Right atrium auricular region (tissue), 2 donors: ENCODE measurements at places on chromosomes 2 and 18. TPM values are rescaled to one million over a fixed set of nuclear protein-coding genes. Genes with fewer than 3 reads are reported as not detected.

The BIN1 gene
- total RNA-seq = 7.6 TPM

The LTBP1 gene
- total RNA-seq = 291 TPM

DNA sequence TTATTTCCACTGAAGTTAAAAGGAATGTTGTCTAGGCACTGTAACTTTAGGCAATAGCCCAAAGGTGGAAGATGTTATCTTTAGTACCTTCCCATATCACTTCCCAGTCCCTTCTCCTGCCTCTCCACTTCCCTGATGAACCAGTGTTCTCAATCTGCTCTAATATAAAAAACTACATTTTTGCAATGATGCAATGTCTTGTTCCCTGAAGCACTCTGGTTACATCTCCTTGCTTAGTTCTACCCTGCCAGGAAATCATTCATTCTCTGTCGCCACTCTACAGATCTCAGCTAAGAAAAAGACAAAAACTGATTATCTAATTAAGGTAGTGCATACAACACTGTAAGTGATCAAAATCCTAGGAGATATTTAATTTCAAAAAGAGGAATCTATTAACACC lies 71.3 kb downstream of the BAZ2B start:
- no peak for DNase-seq

DNA sequence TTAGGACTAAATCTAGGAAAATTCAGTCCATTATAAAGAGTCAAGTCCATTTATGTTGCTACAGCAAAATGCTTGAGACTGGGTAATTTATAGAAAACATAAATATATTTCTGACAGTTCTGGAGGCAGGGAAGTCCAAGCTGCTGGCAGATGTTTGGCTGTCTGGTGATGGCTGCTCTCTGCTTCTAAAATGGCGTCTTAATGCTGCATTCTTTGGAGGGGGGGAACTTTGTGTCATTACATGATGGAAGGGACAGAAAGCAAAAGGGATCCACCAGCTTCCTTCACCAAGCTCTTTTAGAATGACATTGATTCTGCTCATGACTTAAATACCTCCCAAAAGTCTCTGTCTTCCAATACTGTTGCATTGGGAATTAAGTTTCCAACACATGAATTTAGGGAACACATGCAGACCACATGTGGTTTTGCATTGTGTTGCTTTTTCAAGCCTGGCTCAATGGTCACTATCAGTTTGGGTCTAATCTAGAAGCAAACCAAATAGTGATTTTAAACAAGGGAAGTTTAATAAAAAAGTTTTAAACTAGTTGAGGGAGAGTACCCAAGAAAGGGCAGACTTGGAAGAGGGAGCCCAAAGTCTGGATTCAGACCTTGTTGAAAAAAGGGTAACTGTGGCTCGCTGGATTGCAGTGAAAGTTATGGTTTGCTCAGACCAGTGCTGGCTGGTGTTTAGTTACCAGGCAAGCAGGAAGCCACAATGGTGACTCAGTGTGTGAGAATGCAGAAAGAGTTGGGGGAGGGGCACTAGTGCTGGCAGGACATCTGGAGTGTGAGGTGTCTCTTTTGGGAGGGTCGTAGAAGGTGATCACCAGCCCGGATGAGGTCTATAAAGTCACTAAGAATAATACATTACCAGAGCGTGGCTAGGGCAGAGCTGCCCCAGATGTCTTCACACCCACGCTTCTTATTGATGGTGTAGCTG lies 30.8 kb downstream of the C18orf54 start:
- no peak for DNase-seq

DNA sequence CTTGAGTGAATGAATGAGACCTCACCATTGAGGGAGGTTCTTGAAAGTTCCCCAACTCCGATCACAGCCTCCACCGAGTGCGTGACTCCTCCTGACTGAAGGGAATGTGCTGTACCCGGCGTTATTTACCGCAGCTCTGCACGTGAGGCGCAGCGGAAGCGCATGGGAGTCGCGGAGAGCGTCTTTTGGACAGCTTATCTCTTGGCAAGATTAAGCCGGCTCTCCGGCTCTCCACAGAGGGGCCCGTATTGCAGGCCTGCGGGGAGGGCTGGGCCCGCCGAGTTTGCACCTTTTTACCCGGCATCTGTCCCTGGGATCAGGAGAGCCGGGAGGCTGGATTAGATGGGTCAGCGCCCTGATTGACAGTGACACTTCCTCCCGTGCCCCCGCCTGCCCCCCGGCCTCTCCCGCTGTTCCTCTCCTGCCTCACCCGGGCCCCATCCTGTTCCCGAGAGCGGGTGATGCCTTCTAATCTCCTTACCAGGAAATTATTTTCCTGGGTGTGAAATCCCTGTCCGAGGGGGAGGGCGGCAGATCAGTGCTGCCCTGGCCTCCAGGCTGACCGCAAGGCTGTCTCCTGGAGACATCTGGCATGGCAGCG lies 176.3 kb downstream of the INHBB start:
- peak; percentile 78 for DNase-seq

GRCh38 chr2:62304429-62305417 lies 108.8 kb downstream of the B3GNT2 start:
- DNase-seq = peak; percentile 86

DNA sequence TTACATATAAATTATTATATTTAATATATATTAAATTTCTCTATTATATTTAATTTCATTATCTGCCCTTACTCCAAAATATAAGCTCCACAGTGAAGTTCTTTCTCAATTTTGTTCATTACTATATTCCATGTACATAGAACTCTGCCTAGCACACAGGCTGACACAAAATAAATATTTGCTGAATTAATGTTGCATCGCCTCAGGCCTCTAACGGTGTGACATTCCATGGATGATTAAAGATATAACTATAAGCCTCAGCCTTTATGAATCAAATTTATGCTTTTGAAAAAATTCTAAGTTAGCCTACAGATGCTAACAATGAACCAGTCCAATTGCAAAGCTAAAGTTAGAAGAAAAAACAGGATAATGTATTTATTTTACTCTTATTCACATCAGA lies 1337.2 kb upstream of the NRXN1 start:
- DNase-seq = no peak

DNA sequence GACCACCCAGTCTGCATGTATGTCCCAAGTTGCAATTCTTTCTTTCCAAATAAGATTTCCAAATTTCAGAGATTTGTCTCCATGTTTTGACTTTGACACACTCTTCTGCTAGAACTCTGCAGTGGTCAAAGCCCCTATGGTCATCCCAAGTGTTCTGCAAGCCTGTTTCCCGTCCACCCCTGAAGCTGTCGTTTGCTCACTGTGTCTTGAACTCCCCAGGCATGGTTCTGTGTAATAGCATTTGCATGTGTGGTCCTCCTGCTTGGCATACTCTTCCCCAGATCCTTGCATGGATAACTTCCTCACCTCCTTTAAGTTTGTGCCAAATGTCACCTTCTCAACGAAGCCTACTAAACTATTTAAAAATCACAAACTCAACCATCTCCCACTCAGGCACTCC lies 3.9 kb upstream of the MTLN start:
- no peak for DNase-seq

GRCh38 chr18:36406805-36407204 lies 109.3 kb downstream of the FHOD3 start:
- DNase-seq = no peak

DNA sequence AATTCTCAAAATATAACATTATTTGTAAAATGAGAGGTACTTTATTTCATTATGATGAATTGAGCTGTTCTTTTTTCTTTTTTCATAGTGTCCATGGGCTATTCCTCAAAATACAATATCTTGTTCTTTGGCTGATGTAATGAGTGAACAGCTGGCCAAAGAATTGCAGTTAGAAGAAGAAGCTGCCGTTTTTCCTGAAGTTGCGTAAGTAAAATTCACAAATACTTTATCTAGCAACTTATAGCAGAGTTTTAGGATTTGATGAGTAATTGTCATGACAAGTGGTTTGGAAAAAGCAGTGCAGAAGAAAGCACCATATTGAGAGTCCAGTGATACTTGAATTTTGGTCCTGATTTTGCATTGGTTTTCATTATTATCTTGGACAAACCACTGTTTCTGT lies 9.8 kb downstream of the RIOK3 start:
- DNase-seq = no peak

- no peak for DNase-seq
These were observed 132.4 kb downstream of the ZNF516 start for GRCh38 chr18:76362676-76363075.

GRCh38 chr2:235810252-235810651 lies 316.4 kb downstream of the AGAP1 start:
- DNase-seq = no peak

DNA sequence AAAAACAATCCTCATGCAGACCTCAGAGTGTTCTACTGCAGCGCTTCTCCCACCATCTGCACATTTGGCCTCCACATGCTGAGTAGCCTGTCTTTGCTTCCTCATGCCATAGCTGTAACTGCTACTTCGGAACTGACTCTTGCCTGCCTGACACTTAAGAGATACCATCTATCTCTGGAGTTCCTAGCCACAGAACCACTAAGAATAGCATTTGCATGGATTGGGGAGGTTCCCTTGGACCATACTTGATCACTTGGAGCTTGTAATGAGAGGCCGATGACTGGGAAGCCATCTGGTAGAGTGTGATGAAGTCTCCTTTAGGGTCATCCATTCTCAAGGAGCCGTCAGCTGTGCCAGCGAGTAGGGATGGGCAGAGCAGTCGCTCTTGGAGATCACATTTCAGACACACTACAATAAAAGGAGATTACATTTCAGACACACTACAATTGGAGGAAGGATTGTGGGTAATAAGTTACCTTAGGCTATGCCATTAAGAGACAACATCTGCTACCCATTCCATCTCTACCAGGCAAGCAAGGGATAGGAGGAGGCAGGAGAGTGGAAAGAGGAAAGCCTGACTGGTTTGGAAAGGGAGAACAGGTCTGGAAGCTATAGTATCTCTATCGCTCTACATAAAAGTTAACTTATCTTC lies 21.8 kb downstream of the DOK1 start:
- no peak for DNase-seq

DNA sequence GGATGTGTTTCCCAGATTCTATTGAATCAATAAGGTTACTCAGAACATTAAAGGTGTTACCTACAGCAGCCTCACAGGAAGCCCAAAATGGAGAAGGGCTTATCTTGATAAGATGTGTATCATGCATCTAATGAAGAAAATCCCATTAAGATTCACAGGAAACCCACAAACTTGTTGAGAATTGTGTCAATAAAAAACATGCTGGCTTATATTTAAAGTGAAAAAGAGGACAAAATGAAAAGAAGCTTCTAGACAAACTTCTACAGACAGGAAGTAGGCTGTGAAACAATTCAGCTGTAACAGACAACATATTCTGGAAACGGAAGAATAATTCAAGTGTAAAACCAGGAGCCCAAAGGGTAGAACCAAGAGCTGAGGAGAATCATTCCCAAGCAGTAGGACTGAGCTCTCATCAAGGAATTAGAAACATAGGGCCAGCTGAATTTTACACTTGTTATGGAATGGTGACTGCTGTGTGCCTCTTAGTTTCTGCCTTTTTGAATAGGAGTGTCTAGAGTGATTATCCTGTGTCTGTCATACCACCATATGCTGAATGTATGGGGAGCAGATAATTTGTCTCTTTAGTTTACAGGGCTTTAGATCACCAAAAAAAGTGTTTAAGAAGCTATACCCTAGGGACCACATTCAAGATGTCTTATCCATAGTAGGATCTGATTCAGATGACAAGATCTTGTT lies 9.6 kb downstream of the IMMT start:
- DNase-seq = no peak

- no peak for DNase-seq
These were observed 85.3 kb upstream of the GALNT5 start for GRCh38 chr2:157172239-157172638.

DNA sequence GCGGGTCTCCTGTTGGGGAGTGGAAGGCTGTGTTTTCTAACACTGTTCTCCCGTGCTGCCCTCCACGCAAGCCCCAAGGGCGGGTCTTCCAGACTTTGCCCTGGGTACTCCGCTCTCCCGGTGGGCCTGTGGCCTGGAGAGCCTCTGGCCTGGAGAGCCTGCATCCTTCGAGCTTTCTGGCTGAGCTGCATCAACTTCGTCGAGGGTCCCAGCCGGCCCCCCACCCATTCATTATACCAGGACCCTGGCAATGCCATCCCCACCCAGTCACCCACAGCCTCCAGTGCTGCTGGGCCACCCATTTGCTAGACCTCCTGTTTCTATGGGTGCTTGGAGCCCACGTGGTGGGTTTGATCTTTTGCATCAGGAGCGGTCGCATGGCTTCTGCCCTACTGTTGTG lies 102.2 kb downstream of the PTGR3 start:
- no peak for DNase-seq

DNA sequence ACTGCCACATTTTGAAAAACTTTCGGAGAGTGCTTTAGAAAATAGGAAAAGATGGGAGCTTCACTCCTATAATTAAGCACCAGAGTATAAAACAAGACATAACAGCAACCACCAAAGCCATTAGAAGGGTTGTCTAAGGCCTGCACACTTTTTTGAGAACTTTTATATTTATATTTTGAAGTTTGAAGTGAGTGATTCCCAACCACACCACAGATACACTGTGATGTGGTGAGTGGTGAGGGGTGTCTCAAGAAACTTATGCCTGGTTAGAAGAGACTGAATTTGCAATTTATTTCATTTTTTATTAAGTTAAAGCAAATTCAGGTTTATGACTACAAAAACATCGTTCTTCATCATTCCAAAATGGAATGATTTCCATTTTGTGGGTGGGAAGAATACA lies 161.9 kb downstream of the DNAH6 start:
- DNase-seq = no peak

GRCh38 chr2:242011516-242011915 lies 142.0 kb downstream of the RTP5 start:
- DNase-seq = peak; percentile 52

GRCh38 chr2:134021830-134022524 lies 231.9 kb upstream of the MGAT5 start:
- no peak for DNase-seq

GRCh38 chr2:174740721-174741120 lies 23.6 kb downstream of the CHRNA1 start:
- DNase-seq = no peak

GRCh38 chr2:15738225-15738546 lies 146.5 kb downstream of the DDX1 start:
- no peak for DNase-seq
